Hepatocyte (in vitro differentiated cells): ENCODE measurements at places on chromosomes 5 and 9. TPM values are rescaled to one million over a fixed set of nuclear protein-coding genes. Genes with fewer than 3 reads are reported as not detected.

GRCh38 chr5:88269222-88269771, 652 bp upstream of the TMEM161B start:
- peak; percentile 26 for DNase-seq

DNA sequence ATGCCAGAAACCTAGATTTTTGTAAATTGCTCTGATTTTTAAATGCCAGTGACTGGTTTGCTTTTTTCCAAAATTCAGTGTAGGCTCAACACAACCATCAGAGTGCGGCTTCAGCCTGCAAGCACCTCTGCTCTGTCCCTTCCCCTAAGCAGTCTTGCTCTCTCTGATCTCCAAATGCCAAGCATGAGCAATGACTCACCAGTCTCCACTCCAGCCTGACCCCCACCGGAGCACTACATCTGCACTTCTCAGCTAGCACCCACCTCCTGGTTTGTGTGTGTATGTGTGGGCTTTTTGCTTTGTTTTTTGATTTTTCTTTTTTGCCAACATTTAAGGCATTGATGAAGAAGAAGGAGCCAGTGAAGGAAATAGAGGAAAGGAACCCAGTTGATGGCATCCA, 61.4 kb upstream of the ADRA1B start:
- DNase-seq: no peak

DNA sequence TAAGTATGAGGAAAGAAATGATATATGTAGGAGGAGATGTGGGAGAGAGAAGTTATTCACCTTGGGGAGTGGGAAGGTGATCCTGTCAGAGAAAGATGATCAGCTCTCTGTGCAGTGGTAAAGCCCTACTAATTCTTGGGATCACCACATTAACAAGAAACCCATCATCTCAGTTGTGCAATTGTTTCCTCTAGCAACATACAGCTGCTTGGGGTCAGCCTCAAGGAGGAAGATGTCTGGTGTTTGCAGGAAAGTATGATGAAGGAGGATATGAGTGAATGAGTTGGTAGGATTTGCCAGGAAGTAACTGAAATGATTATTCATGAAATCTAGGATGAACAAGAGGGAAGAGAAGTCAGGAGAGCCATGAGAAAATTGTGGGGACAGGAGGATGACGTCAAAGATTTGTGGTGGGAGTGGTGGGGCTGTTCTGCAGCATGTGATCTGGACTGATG, 50.1 kb downstream of the TNFSF8 start:
- no peak for DNase-seq

DNA sequence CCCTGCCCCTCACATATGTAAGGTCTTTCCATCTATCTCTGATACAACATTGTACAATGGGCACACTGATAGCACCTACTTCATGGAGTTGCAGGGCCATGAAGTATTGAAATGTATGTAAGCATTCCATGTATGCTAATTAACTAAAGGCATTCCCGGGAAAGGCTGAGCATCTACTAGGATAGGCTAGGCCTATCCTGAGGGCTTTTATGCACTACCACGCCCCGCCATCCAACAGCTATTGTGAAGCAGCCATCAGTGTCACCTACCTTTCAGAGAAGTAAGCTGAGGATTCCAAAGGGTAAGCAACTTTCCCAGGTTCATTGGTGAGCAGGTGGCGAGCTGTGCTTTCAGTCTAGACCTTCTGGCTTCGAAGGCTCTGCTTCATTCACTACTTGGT, 47.6 kb downstream of the NSG2 start:
- no peak for DNase-seq

GRCh38 chr9:110048403-110048975, 159.5 kb downstream of the C9orf152 start:
- DNase-seq: peak; percentile 86

DNA sequence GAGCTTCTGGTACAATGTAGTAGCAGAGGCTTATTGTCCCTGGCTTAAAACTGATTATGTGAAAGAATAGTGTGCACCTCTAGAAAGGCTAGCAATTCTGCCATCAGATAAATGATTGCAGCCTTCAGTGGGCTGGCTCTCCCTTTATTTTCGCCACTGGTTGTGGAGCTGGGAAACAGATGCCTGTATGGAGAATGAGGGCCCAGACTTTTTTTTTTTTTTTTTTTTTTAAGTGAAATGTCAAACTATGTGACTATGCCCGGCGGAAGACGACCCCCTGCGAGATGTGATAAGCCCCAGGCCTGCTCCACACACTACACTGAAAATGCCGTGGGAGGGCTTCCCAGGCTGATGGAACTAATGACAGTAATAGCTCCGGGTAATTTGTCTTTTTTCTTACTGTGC, 28.7 kb downstream of the ISL1 start:
- no peak for DNase-seq

- DNase-seq: peak; percentile 81
Observed at GRCh38 chr9:124011460-124012301, at the start of gene LHX2. LHX2 (plus strand) TSS chr9:124011768; CDS start chr9:124012349, 581 bp downstream.

- DNase-seq: no peak
Observed at GRCh38 chr5:77249475-77249874, 39.0 kb downstream of the PDE8B start.

GRCh38 chr9:94298949-94299599, 29.4 kb downstream of the NUTM2F start:
- no peak for DNase-seq

DNA sequence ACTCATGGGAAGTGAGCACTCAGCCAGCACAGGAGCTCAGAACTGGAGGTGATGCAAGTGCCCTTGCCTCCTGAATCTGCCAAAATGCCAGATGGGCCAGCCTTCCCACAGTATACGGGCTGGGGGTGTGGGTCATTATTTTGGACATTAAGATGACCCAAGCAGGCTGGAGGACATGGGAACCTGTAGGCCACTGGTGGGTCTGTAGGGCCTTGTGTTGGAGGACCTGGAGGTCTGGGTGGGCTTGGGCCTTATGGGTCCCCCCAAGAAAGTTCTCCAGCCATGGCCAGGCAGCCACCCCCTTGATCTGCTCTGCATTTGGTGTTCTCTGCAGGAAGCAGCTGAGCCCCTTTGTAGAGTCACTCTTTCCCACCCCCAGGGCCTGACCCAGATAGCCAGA, 71.0 kb upstream of the ANGPTL2 start:
- DNase-seq: no peak

DNA sequence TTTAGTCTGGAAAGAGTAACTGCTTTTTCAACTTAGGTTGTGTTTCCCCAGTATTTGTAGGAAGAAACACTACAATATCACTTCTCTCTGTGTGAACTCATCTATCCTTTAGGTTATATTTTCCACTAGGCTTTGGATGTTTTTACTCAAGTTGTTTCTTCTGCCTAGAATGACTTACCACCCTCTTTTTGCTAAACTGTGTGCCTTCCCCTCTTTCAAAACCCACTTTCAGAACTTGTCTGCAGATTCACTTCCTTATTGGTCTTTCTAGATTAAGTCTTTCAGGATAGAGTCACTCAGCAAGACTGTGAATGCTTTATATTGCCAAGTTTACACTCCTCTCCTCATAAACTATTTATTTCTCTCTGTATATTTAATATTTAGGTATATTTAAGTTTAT, 14.2 kb upstream of the CAST start:
- no peak for DNase-seq

DNA sequence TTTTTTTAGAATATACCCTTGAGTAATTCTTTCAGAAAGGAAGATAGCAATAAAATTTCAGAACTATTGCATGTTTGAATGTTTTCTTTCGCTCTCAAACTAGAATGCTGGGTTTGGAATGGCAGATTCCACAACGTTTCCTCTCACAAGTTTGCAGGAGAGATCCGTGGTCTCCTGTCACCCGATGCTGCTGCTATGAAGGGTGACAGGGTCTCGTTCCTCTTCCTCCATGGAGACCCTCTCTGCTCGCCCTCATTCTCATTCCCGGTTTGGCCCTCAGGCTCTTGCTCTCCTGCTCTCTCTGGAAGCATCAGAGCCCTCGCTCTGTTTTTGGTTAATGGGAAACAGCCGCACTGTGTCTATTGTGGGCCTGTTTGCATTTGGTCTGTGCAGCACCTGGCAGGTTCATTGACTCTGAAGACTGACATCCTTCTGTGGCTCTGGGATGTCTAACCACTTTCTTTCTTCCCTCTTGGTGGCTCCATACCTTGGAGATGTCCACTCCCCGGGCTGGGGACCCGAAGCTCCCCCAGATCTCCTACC, 12.6 kb upstream of the FAM163B start:
- no peak for DNase-seq

- DNase-seq: peak; percentile 51
Observed at GRCh38 chr5:133967698-133968203, 674 bp downstream of the C5orf15 start.

DNA sequence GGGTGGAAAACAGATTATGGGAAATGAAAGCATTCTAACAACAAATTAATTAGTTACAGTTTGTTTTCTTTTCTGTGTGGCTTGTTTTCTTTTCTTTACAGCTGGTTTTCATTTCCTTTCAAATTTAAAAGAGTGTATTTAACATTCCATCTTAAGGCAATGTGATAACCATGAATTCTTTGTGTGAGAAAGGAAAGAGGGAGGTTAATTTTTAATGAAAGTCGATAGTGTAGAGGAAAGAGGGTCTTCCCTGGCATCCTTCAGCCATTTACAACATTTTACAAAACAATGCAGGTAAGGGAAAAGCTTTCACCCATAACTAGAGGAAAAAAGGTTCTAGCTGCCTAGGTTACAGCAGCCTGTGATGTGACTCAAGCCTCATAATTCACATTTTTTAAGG, 43.9 kb upstream of the IL33 start:
- DNase-seq: no peak

GRCh38 chr5:150519978-150520377, 12.0 kb downstream of the NDST1 start:
- DNase-seq: no peak

DNA sequence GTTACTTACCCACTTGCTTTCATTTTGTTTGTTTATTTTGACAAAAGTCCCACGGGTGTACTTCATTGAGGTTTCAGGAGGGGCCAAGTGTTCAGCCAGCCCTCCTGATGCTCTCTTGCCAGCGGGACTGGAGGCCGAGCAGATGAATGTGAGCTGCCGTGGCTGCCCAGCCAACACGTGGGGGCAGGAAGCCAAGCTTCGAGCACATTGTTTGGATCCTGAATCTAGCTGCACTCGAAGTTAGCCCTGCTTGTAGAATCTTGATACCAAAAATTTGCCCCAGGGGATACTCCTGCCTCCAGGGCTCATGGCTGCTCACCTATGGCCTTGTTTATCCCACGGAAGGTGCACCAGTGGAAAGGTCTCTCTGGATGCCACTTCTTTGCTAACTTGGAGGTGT, 49.3 kb downstream of the RASGEF1C start:
- DNase-seq: peak; percentile 4

DNA sequence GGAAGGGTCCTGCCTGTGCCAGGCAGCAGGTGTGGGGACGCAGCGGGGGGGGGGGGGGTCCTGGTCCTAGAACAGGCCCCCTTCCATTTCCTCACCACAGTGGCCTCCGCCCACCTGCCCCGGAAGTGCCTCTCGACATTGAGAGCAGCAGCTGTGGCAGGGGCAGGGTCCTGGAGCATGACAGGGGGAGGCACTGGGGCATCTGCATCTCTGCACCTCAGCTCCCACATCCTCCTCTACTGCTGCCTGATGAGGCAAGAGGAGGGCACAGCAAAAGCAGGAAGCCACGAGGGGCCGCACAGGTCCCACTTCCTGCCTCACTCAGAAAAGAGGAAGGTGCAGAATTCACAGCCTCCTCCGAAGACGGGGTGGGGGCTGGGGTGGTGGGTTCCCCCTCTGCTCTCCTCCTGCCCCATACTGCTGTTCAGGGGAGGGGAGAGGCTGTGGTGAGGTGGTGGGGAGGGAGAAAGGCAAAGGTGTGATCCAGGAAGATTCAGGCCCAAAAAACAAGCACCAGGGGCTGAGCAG, 14.8 kb downstream of the AKNA start:
- DNase-seq: no peak

DNA sequence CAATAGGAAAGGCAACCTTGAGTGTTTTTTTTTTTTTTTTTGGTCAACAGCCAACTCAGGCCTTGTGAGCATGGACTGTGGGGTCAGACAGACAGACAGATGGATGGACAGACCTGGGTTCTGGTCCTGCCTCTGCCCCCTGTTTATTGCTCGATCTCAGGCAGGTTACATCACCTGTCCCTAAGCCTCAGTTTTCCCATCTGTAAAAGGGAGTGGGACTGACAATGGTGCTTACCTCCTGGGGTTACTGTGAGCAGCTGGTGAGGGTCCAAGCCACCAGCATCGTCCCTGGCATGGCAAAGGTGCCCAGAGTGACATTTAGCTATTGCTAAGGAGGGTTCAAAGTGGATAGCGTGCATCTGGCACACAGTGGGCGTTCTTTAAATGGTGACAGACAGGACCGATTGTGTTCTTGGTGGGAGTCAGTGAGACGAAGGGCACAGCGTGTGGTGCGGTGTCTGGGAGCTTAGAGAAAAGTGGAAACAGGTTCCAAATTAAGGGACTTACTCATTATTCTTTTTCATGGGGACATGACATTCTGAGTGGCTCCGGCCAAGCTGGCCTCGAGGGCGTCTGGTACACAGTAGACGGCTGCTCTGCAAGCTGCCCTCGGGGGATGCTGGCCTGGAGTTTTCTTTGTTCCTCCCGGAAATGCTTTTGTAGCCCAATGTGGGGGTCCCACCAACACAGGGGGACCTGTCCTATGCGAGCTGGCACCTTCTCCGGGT, 72.1 kb downstream of the COL27A1 start:
- no peak for DNase-seq

- DNase-seq: no peak
Observed at GRCh38 chr5:137086342-137086741, 412.8 kb downstream of the SPOCK1 start.

GRCh38 chr5:163565492-163565891, 60.1 kb downstream of the MAT2B start:
- peak; percentile 32 for DNase-seq

The ENTPD2 gene
- 1.1 and 3.2 TPM in 2 replicates for polyA plus RNA-seq

The CCL27 gene
- 0.81 TPM in 1 of 2 replicates, not detected in the other for polyA plus RNA-seq

The PCDHGB7 gene
- polyA plus RNA-seq: 6.7 and 8.4 TPM in 2 replicates

The TNFSF8 gene
- polyA plus RNA-seq: not detected in 2 replicates

The RNF208 gene
- 3.3 and 6.6 TPM in 2 replicates for polyA plus RNA-seq

The ORM1 gene
- polyA plus RNA-seq: 538 and 976 TPM in 2 replicates

The ANKRD18A gene
- 0.36 and 0.59 TPM in 2 replicates for polyA plus RNA-seq

The SPAAR gene
- polyA plus RNA-seq: 0.52 TPM in 1 of 2 replicates, not detected in the other

The MVB12B gene
- polyA plus RNA-seq: 11.2 and 11.8 TPM in 2 replicates

The PIP5KL1 gene
- polyA plus RNA-seq: 1.4 and 2.5 TPM in 2 replicates

The PRR16 gene
- polyA plus RNA-seq: 15.3 and 19.1 TPM in 2 replicates

The LHX6 gene
- polyA plus RNA-seq: 0.39 TPM in 1 of 2 replicates, not detected in the other

The SOX30 gene
- 0.44 TPM in 1 of 2 replicates, not detected in the other for polyA plus RNA-seq
